ENCODE measurements at places on chromosomes 16 and 17.
A peak's percentile ranks its signal among the peaks of the same experiment; 100 is the strongest.

DNA sequence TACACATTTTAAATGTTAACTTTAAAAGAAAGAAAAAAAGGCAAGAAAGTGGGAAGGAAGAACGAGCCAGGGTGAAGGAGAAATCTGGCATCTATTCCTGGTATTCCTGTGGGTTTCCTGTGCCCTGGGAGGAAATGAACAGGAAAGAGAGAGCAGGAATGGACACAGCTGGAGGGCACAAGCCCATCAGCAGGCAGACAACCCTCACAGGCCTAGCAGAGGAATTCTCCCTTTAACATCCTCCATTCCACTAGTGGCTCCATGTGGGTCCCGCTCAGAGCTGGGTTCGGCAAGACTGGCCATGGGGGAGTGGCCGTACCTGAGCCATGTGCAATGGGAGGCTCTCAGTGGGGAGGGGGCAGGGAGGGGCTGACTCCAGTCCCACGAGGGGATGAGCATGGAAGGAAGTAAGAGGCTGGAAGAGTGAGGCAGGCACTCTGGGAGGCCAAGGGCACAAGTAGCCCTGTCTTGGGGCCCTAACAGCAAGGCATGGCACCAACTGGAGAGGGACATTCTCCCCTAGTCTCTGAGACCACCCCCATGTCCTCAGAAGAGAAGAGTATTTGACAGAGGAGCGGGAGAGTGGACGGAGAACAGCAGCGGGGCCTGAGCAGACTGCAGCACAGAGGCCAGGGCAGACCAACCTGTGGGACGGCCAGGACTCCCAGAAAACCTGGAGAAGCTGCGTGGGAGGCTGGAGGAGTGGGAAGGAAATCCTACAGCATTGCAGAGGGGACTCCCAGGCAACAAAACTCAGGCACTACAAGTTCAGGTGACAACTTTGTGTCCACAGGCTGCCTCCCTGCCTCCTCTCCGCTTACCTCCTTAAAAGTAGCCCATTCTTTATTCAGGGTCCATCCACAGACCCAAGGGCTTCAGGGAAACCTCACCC, 30.2 kb downstream of the TK2 start:
- no peak for DNase-seq

GRCh38 chr17:56457501-56457900, 136.0 kb upstream of the NOG start:
- no peak for DNase-seq

DNA sequence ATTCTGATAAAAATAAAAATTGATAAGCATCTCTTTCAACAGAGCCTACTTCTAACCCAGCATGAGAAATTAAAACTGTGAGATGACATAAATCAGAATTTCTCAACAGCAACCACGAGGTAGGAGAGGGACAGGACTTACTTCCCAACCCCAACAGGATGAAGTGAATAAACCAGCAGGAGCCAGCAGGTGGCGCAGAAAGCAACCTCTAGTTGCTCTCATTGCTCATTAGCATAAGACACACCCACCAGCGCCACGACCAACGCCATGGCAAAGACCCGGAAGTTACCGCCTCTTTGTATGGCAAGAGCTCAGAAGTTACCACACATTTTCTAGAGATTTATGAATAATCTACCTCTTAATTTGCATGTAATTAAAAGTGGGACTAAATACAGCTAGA, 189.4 kb upstream of the CDH8 start:
- DNase-seq: peak; percentile 55

DNA sequence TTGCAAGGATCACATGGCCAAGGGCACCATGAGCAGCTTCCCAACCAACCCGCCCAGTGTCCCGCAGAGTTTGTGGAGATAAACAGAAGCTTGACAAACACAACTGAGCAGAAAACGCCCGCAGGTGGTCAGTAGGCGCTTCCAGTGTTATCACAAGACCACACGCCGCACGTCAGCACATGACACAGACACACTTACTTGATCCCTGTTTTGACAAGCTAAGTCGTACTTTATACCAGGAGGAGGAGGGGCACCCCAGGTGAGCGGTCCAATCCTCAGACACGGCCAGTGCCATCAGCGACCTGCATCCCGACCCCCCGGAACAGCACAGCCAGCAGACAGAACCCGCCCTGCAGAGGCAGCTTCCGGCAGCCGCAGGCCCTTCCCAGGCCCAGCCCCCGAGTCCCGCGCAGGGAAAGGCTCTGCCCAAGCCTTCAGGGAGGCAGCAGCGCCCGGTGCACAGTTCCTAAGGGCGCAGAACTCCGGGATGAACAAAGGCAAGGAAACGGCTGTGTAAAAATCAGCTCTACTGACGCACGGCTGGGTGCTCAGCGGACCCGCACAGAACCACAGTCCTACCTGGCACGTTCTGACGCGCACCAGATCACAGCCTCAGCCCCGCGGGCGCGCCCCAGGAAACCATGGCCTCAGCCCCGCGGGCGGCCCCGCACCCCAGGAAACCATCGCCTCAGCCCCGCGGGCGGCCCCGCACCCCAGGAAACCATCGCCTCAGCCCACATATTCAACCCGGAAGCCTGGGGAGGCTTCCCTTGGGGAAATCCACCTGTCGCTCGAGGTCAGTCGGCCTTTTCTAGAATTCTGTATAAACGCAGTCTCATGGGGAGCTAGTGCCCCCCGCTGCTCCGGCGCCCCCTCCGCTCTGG, 27.8 kb downstream of the AXIN1 start:
- DNase-seq: no peak

DNA sequence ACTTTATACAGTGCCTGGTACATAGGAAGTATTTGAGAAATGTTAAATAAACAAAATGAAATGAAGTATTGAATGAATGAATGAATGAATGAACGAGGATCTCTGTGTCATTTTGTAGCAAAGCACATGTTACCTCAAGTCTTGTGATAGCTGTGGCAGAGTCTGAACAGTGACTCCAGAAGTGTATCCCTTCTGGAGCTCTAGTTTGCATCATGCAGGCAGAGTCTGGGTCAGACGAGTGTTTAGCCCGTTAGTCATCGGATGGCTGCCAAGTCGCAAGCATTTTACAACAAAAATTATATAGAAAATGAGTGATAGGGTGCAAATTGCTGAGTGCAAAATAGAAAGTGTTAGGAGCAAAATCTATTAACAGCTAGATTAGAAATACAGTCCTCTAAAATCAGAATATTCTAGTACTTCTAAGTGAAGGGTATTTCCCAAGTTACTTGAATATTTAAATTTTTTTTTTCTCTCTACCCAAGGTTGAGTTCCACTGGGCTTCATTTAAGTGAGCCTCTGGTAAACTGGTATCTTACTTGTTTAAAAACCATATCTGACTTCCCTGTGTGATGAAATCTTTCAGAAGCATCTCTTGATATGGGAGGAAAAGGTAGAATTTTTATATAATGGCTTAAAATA, 113.3 kb downstream of the FTO start:
- no peak for DNase-seq

- peak; percentile 11 for DNase-seq
These were observed 26.3 kb downstream of the NFE2L1 start for GRCh38 chr17:48074322-48075081.

DNA sequence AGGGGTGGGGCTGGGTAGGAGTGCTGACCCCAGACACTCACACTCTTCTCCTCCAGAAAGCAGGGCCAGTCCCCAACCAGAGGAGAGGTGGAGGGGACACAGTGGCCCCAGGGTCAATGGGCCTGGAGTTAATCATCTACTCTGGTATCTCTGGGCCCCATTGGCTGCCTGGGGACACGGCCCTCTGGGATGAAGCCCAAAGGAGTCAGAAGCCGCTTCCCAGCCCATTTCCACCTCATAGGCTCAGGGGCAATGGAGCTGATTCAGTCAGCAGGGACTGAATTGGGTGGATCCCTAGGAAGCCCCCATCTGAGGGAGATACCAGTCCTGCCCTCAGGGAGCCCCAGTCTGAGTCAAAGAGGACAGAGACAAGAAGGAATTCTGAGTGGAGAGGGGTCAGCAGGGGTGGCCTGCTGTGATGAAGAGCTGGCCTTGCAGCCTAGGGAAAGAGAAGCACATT, 2.9 kb upstream of the NAGS start:
- no peak for DNase-seq

- no peak for DNase-seq
These were observed 3.2 kb downstream of the AOC3 start for GRCh38 chr17:42853968-42854790.
